ENCODE measurements at places on chromosomes 5 and 9.

DNA sequence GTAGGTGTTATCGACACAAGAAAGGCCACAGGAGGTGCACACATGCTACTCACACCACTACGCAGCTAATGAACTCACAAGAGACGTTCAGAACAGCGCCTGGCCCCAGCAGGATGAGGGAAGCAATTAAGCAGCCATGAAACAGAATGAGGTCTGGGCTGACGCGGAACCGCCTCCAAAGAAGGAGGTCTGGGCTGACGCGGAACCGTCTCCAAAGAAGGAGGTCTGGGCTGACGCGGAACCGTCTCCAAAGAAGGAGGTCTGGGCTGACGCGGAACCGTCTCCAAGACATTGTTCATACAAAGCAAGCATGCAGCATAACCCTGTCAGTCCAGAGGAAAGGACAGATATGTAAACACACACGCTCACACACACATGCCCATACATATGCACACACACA lies 63.2 kb upstream of the ZNF354A start:
- no peak for DNase-seq

GRCh38 chr9:83405759-83406158 lies 132.4 kb downstream of the FRMD3 start:
- DNase-seq = no peak

DNA sequence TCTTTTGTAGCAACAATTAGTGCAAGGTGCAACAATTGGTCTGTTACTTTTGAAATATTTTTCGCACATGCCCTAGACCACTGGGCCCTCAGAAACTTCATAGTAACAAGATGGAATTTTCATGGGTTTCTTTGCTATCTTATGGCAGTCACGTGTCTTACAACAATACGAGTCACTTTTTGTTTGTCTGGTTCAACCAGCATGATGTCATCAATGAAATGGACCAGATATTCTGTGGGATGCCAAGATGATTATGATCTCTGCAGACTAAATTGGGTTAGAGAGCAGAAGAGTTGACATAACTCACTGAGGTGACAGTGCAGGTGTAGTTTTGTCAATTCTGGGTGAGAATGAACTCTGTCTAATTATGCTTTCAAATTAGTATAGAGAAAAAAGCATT lies 239.6 kb upstream of the RIOK2 start:
- no peak for DNase-seq

DNA sequence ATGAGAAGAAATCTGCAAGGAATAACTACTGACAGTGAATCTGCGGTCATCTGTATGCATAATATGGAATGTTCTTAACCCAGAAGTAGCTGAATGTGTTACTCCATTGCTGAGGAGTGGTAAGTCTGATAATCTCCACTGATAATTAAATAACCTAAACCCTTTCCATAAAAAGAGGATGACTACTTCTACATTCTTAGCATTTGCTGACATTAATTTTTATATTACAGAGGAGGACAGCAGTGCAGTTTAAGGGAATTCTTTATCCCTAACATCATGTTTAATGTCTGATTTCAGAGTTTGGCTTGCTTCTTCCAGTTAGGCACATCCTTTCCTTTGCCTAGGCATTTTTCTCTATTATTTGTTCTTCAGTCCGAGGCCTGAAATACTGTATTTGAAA lies 52.2 kb downstream of the CDC42SE2 start:
- no peak for DNase-seq

Measured in stimulated activated CD8-positive, alpha-beta memory T cell treated with anti-CD3 and anti-CD28 coated beads, Interleukin-4, amount 100 ng/mL, for 1 hour (primary cell).